Skeletal muscle cell (primary cell): ENCODE measurements at places on chromosomes 6 and 20.

- no peak for DNase-seq
Observed at GRCh38 chr6:148193063-148193680, 149.5 kb upstream of the SASH1 start.

GRCh38 chr20:56442389-56443365, 25.8 kb upstream of the RTF2 start:
- no peak for DNase-seq

- no peak for DNase-seq
Observed at GRCh38 chr6:39083231-39083634, 31.8 kb downstream of the SAYSD1 start.

- DNase-seq: no peak
Observed at GRCh38 chr20:4737857-4738627, 16.3 kb downstream of the PRND start.

DNA sequence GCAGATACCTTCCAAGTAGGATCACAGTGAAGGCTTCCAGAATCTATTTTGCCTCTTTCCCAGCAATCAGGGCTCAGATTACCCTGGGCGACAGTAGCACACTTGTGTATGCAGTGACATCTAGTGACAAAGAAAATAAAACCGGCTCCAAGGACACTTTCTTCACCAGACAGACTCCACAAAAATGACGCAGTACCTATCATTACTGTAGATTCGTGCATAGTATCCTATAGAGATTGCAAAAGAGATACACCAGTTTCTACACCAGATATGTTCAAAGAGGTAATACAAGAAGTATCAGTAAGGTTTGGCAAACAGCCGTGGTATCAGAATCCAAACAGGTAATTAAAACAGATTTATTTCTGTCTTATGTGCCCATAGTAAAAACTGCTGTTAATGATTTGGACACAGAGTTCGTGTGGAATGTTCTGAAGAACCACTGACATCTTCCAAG, 600.4 kb upstream of the JAG1 start:
- DNase-seq: peak; percentile 36

GRCh38 chr6:30612213-30612612, 4.8 kb downstream of the PPP1R10 start:
- DNase-seq: no peak

GRCh38 chr6:117956386-117956785, 49.3 kb downstream of the SLC35F1 start:
- DNase-seq: no peak

DNA sequence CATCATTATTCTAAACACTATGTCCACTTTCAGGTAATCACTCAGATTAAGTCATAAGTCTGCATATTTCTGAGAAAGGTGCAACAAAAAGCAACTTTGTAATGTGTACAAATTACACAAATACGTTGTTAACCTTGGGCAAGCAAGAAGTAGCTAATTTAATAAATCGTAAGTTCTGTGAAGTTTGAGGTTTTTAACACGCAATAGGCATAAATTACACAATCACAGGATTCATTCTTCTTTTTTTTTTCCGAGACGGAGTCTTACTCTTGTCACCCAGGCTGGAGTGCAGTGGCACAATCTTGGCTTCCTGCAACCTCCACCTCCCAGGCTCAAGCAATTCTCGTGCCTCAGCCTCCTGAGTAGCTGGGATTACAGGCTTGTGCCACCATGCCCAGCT, 57.2 kb upstream of the F13A1 start:
- no peak for DNase-seq

- DNase-seq: no peak
Observed at GRCh38 chr20:62772990-62773844, 23.1 kb upstream of the MRGBP start.

DNA sequence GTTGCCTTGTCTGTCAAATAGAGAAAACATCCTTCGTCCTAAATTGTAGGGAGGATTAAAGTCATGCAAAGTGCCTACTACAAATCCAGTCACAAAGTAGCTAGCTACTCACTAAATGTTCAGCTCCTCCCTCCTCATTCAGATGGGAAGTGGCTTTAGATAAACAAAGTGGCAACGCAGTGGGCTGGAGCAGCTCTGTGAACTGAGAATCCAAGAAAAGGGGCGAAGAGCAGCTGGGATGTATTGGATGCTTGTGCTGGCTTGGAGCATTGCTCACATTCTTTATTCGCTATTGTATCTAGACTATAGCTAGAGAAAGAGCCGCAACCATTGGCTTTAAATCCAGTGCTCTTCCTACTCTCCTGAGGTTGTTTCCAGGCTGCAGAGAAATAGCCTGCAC, 10.3 kb downstream of the MOG start:
- DNase-seq: no peak

- DNase-seq: peak; percentile 17
Observed at GRCh38 chr6:119575721-119576120, 226.2 kb upstream of the MAN1A1 start.

GRCh38 chr6:137487869-137488149, 6.4 kb downstream of the OLIG3 start:
- no peak for DNase-seq

GRCh38 chr6:9412951-9413559, 977.7 kb upstream of the SLC35B3 start:
- no peak for DNase-seq

DNA sequence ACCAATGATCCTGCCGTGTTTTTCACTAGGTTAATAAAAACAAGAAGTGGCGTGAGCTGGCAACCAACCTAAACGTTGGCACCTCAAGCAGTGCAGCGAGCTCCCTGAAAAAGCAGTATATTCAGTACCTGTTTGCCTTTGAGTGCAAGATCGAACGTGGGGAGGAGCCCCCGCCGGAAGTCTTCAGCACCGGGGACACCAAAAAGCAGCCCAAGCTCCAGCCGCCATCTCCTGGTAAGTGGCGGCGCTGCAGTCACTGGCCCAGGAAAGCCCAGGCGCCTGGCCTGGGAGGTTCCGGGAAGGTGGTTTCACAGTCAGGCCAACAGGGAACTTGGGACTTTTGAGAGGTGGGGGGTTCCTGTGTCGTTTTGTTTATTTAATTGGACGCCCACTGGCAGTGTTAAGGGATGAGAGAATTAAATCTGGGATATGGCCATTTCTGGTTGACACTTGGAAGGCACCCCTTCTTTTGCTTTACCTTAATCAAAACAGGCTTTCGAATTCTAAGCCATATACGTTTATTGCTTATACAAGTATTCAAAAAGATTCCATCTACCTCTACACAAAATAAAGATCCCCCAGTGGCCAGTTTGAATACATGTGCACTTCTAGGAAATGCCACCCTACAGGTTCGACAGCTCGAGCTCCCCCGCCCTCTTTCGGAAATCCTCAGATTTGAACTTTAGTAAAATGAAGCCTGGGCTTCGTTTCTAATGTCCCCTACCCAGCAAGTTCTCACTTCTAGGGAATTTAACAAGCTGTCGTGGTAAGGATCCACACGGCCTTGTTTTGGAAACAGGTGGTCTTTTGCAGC, 138.9 kb downstream of the TMEM242 start:
- DNase-seq: no peak

DNA sequence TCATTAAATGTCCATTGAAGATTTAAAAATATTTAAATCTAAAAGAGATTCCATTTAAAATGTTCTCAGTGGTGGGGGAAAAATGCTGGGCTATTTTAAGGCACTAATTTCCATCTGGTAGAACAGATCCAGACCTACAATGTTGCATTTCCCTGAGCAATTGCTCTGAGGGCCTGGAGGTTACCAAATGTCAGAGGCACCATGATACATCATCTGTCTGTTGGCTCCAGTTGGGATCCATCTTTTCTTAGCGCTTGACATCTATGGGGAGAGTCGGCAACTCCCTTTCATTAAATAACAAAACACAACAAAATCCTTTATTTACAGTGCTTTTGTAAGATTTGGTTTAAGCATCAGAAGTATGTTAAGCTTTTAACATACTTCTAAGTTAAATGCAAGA, 224.5 kb downstream of the FOXC1 start:
- no peak for DNase-seq

DNA sequence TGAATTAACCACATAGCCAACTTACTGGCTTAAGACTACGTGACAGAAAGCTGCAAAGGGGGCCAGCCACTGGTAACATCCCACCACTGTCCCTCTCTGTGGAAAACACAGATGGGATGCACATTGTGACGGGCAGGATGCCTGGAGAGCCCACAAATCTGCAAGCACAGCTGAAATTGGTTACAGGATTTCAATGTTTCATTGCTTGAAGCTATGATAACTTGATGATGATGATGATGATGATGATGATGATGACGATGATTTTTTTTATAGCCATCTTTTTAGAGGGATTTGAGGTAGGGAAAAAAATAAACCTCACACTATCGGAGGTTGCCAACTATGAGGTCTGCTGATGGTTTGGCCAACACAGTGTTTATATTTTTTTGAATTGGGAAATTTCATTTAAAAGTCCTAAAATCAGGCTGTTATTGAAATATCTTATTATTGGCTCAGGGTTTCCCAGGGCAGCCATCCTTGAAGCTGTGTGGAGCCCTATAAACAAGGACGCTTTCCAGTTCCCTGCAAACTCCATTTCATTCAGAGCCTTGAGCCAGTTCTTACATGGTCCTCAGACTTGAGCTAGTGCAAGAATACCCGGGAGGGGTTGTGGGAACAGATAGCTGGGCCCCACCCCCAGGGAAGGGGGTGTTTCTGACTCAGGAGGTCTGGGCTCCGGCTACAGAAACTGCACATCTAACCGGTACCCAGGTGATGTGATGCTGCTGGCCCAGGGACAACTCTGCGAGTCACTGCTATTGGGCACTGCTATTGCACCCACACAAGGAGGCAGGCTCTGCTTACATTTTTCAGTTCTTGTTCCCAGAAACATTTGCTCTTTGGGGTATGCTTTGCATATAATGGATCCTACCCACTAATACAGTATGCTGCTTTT, 27.1 kb downstream of the BCAS1 start:
- DNase-seq: no peak

- DNase-seq: peak; percentile 29
Observed at GRCh38 chr6:85865420-85866369, 223.0 kb upstream of the SYNCRIP start.

DNA sequence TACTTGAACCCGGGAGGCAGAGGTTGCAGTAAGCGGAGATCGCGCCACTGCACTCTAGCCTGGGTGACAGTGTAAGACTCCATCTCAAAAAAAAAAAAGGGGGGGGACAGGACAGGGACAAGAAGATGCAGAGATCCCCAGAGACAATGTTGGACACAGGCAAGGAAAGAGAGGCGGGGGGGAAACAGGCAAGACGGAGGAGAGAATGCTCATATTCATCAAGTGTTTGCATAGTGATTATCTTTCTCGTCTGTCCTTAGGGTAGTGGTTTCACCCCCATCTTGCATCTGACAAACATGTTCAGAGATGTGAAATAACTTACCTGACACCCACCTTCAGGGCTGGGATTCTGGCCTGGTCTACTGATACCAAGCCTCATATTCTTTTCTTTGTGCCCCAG, 29.0 kb downstream of the CHMP4B start:
- no peak for DNase-seq

DNA sequence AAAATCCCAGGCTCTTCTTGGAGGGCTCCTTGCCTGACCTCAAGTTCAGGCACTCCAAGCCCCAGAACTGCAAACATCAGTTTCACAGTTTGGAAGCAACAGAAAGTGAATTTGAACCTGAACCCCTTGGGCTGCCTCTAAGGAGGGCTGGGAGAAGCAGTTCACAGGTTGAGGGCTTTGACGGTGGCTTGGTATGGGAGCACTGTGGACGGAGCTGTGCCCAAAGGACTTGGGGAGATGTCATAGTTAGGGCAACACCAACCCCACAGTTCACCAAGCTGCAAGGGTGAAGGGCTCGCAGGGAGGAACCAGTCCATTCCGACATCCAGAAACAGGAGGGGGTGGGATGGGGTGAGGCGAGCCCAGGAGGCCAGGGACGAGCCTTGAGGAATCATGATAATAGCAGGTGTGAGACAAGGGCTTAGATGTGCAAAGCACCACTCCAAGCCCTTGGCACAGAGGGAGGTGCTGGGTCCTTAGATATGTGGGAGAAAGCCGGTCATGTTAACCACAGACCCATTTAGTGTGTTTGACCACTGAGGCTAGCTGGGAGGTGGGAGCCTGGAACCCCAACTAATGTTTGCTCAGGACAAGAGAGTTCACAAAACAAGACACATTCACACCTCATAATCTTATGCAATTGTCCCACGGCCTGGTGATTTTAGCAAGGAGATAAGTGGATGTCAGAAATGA, 4.3 kb downstream of the CEBPB start:
- DNase-seq: no peak

DNA sequence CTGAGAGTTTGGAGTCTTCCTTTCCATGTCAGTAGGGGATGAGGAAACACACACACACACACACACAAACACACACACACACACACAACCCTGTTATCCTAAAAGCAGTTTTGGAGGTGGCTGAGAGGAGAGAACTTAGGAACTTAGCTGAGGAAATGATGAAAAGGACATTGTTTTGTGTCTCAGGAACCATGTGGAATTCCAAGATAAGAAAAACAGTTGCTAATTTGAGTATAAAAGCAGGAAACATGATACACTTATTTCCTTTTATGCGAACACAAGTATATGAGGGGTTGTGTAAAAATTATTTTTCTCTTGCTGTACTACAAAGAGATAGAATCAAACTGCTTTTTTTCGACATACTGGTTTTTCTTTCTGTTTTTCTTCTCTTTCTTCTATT, at the start of gene MYCT1:
Gene MYCT1 (plus strand): TSS at position 264 of the 400 bp plus-strand sequence. CDS start 6 bp downstream, at position 270.
- no peak for DNase-seq

DNA sequence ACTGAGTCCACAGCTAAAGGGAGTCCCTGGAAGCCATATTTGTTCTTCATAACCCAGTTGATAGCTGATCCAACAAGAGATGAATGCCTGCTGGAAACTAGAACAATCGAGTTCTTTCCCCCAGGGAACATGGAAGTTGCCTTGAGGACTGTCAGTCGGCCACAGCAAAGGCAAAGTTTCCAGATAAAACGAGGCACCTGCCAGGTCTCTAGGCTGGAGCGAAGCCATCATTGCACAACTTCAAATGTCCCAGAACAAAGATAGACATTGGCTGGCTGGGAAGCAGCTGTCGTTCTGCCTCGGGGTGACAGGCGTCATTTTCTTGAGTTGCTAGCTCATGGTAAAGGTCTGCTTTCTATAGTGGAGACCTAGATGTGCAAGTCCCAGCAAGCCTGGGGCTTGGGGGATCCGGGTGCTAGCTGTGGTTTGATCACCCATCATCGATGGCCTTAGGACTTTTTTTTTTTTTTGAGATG, 184.4 kb upstream of the ZNF217 start:
- no peak for DNase-seq

- no peak for DNase-seq
Observed at GRCh38 chr20:61424628-61425420, 172.8 kb downstream of the CDH4 start.
